Kidney tubule cell (primary cell): ENCODE measurements at places on chromosomes 7 and 10.

GRCh38 chr7:137846827-137847567 lies at the start of gene DGKI:
Gene DGKI (minus strand): TSS chr7:137846974.
- DNase-seq = no peak

GRCh38 chr7:98163704-98164494 lies 47.3 kb upstream of the BHLHA15 start:
- peak; percentile 62 for DNase-seq

GRCh38 chr10:49144058-49144720 lies 10.4 kb upstream of the FAM170B start:
- DNase-seq = no peak

GRCh38 chr10:49049660-49050059 lies 65.7 kb downstream of the VSTM4 start:
- no peak for DNase-seq

DNA sequence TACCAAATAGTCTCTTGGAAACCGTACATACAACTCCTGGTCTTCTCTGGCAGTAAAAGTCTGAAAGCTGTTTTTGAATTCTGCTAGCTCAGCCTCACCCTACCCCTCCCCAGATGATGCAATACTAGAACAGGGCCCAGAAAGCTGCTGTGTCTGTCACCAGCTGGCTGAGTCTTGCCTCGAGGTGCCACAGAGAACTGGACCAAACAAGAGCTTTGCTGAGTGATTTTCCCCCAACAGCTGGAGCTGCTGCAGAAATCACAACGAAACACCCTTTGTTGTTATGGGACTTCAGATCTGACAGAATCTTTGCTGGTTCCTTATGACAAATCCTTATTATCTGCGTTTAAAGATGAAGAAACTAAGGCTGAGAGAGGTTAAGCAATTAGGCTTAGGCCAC lies 134.1 kb downstream of the SPAG6 start:
- DNase-seq = no peak
